ENCODE measurements at places on chromosomes 11 and 22.

DNA sequence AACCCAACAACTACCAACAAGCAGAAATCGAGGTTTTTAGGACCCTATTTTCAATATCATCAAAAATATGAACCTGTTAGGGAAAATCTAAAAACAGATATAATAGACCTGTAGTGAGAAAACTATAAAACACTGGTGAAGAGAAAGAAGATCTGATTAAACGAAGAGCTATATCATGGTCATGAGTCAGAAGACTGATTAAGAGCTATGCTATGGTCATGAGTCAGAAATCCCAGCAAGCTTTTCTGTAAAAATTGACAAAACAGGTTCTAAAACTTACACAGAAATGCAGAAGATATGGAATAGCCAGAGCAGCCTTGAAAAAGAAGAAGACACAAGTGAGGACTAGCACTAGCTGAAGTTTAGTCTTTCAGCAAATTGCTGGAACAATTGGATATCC is 345.0 kb downstream of the TBC1D22A start:
- DNase-seq: no peak

- no peak for DNase-seq
Observed at GRCh38 chr11:101912823-101913284, 2.0 kb upstream of the CEP126 start.

- no peak for DNase-seq
Observed at GRCh38 chr11:59501931-59502330, 1.4 kb upstream of the OR4D11 start.

- DNase-seq: no peak
Observed at GRCh38 chr22:18984564-18984963, 48.5 kb upstream of the PRODH start.

GRCh38 chr22:28014211-28015045 is 95.4 kb upstream of the PITPNB start:
- no peak for DNase-seq

- no peak for DNase-seq
Observed at GRCh38 chr11:46278387-46279125, 1.1 kb downstream of the CREB3L1 start.

- no peak for DNase-seq
Observed at GRCh38 chr11:12552692-12553091, 121.5 kb upstream of the TEAD1 start.

- no peak for DNase-seq
Observed at GRCh38 chr22:17243524-17243923, 24.3 kb upstream of the ADA2 start.

DNA sequence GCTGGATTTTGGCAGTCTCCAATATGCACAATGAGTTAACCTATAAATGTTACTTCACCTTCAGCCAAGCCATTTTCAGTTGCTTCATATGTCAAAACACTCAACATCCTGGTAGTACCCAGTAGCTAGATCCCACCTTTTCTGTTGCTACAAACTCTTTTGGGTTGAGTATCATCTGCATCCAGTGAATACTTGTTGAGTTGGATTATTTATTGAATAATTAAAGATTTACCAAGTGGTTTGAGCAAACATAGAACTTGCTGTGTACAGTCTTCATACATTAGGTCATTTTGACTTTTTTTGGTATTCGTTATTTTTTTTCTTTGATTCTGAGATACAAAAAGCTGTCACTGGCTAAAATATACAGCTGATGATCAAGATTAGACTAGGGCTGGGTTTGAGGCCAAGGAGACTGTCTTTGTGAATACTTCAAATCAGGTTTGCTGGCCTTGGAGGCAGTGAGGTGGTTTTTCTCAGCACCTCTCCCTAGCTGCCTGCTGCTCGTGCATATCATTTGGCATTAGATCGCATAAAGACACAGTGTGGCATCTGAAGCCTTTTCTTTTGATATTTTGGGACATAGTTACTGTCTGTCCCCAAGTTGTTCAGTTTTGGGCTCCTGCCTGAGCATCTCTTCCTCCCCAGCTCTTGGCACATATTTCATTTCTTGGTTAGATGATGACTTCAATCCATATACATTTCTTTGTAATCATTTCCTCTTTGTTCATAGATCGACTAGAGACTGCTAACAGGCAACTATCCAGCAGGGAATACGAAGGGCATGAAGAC is 62.8 kb downstream of the AMOTL1 start:
- DNase-seq: no peak

- DNase-seq: no peak
Observed at GRCh38 chr11:2741377-2742131, 41.8 kb upstream of the KCNQ1OT1 start.

DNA sequence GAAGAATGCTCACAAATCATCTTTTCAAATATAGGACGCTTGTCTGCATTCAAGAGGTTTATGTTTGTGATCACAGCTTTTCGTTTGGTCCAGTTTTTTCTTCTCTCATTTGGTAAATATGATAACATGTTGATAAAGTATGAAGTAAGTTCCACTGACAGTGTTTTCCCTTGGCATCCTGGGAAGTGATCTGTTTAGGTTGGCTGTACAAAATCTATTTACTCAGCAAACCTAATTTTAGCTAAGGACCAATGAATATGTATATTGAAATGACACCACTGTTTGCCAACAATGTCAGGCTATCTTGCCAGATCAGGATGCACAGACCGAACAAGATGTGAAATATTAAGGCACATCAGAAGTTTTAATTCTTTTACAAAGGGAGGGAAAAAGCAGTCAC is 1230.8 kb downstream of the LRRC4C start:
- DNase-seq: no peak

- DNase-seq: no peak
Observed at GRCh38 chr11:25163421-25163820, 666.6 kb downstream of the LUZP2 start.

DNA sequence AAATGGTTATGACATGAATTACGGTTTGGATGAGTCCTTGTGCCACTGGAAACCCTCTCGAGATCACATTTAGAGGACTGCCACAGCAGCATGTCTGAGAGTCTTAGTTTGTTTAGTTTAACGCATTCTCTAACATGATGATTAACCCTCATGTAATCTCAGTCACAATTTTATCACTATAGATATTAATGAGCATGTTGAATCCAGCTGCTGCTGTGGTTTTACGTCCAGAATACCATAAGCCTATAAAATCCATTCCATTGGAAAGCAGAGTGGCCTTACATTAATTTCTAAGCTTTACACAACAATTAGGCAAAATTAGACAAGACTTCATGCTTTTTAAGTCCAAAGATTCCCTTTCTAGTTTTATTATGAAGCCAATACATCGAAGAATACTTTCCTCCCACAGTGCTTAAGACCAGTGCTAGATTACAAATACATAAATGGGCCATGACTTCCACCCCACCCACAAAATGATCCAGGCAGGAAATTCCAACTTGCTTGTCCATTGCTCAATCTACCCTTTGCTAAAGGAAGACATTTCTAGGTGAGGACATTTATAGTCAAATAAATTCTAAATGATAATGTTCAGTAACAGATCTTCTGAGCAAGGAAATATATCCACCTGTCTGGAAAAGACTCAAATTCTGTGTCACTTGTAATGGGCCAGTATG is 3.5 kb upstream of the ELMOD1 start:
- no peak for DNase-seq

DNA sequence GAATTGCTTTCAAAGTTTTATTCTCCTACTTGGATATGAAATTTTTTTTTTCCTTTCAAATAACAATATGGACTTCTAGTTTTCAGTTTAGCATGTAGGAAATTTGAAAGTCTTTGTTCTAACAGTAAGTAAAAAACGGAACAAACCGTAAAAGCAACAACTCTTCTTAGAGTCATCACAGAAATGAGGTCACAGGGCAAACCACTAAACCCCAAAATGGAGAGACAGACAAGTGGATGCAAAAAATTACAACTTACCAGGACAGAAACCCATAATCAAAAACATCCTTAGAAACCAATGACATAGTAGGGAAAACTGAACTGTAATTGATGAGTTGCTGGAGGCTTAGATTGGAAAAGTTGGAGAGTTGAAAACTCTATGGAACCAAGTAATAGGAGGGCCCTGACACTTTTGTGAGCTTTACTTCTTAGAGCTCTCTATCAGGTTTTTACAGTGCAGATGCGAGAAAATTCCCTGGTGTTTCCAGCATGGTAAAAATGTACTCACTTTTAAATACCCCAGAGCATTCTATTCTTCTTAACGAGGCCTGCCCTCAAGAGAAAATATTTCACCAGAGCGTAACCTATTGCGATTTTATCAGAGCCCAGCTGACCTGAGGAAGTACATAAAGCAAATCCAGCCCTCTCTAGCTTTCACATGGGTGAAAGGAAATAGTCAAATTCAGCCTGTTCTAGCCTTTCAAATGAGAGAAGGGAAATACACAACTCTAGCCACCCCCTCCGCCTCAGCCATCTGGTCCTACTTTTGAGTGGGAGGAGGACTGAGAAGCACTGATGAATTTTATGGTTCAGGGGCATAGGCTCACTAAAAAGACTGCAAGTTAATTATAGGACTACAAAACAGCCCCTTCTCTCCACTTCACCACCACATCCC is 39.1 kb downstream of the CASP12 start:
- DNase-seq: no peak

- no peak for DNase-seq
Observed at GRCh38 chr11:68704887-68705286, 20.5 kb downstream of the GAL start.

DNA sequence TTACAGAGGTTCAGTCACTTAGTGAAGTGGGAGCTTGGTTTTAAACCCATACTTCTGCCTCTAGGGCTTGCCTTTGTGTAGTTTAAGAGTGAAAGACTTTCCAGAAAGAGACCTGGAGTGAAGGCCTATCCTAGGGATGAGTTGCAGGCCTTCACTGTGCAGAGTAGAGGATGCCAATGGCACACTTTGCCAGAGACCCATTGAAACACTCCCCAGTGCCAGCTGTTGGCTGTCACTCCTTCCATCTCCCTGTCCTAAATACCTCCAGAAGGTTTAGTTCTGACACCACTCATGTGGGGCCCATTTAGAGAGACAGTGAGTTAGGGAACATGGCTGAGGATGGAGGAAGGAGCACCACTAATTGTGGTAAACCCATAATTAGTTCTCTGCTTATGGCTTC is 31.5 kb downstream of the NAV2 start:
- DNase-seq: no peak

GRCh38 chr11:34490304-34490703 is 23.3 kb downstream of the ELF5 start:
- DNase-seq: no peak

- DNase-seq: no peak
Observed at GRCh38 chr11:80261776-80262175, 820.9 kb upstream of the TENM4 start.

GRCh38 chr11:76465701-76466100 is 20.9 kb downstream of the EMSY start:
- DNase-seq: no peak

GRCh38 chr11:8829556-8829955 is 81.4 kb upstream of the AKIP1 start:
- no peak for DNase-seq

- DNase-seq: no peak
Observed at GRCh38 chr11:36155124-36155561, 134.1 kb downstream of the COMMD9 start.

- DNase-seq: no peak
Observed at GRCh38 chr11:2902784-2903671, 17.5 kb upstream of the CDKN1C start.

DNA sequence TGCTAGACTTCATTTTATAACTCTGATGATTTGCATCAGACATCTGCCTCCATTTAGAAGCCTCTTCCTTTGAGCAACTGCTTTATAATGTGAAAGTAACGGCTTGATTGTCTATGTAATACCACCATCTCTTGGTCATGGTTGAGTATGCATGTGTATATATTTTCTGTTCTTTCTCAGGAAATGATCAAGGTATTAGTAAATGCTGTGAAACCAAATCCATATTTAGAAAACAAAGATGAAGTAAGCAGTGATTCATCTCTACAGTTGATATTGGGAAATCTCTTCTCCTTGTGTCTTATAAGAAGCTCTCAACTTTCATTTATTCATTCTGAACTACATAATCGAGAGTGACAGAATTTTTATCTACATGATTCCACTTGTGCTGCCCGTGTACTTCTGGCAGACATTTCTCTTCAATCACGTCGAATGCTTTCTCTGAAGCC is 104.6 kb upstream of the ANO3 start:
- DNase-seq: no peak

- DNase-seq: no peak
Observed at GRCh38 chr11:76558473-76558872, 112.1 kb downstream of the LRRC32 start.

- DNase-seq: no peak
Observed at GRCh38 chr22:50007057-50007511, 5.5 kb downstream of the IL17REL start.

DNA sequence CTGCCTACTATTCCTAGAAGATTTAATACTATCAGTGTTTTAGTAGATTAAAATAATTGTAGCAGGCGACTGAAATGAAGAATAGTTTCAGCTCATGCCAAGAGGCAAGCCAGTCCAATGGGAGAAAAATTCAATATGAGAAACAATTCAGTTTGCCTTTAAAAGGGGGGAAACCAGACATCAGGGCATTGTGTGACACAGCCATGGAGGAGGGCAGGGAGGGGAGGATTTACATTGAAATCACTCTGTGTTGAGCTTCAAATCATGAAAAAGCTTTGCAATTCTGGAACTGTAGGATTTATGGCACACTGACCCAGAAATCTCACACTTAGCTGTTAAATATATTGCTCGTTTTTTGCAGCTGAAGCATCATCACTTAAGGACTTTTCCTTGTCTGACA is 4.6 kb downstream of the SLC1A2 start:
- DNase-seq: no peak

GRCh38 chr22:29154364-29155048 is 51.2 kb upstream of the EMID1 start:
- peak; percentile 78 for DNase-seq

GRCh38 chr11:73931039-73931645 is 19.7 kb upstream of the DNAJB13 start:
- peak; percentile 31 for DNase-seq

GRCh38 chr11:80831374-80831773 is 1390.5 kb upstream of the TENM4 start:
- no peak for DNase-seq

- no peak for DNase-seq
Observed at GRCh38 chr22:49096476-49096875, 731.2 kb downstream of the BRD1 start.

- no peak for DNase-seq
Observed at GRCh38 chr22:26172389-26172990, 3.2 kb downstream of the SEZ6L start.

DNA sequence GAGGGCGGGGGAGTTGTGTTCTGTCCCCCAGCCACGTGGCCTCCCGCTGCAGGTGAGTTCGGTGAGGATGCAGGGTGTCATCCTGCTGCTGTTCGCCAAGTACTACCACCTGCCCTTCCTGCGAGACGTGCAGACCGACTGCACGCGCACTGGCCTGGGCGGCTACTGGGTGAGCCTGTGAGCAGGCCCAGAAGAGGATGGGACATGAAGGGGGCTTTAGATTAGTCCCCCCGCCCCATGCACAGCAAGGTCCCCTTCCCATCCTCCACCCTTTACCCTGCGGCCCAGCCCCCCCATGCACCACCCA is 4.1 kb downstream of the INPP5J start:
- DNase-seq: no peak

- no peak for DNase-seq
Observed at GRCh38 chr11:118215262-118215661, 9.5 kb downstream of the JAML start.

GRCh38 chr11:128424271-128424711 is 163.1 kb downstream of the ETS1 start:
- no peak for DNase-seq

GRCh38 chr11:14541192-14541947 is 21.2 kb upstream of the PSMA1 start:
- no peak for DNase-seq

- DNase-seq: peak; percentile 82
Observed at GRCh38 chr22:19756288-19757128, 4.1 kb upstream of the TBX1 start.

Measured in natural killer cell (primary cell).